H1 (cell line): ENCODE measurements at places on chromosomes 3 and 15.

DNA sequence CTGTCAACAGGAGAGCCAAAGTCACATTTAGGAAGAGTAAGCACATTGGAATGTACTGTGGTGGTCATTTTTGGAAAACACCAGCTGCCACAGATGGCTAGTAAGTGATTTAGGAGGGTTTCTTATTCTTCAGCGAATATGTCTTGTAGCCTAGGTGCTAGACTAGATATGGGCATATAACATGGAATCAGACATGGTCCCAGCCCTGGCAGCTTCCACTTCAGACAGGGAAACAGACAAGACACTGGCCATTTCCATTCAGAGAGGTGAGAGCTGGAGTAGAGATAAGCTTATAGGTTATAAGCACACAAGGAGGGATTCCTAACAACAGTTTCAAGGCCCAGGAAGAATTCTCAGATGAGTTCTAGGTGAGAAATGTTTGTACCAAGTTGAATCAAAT, 28.2 kb upstream of the BFSP2 start:
- H3K27ac ChIP-seq = no peak overlapping the region
- H3K4me3 ChIP-seq = no peak overlapping the region
- H3K27me3 ChIP-seq = no peaks in the 10 kb centered on the region
- H3K36me3 ChIP-seq = no peaks in the 10 kb centered on the region

DNA sequence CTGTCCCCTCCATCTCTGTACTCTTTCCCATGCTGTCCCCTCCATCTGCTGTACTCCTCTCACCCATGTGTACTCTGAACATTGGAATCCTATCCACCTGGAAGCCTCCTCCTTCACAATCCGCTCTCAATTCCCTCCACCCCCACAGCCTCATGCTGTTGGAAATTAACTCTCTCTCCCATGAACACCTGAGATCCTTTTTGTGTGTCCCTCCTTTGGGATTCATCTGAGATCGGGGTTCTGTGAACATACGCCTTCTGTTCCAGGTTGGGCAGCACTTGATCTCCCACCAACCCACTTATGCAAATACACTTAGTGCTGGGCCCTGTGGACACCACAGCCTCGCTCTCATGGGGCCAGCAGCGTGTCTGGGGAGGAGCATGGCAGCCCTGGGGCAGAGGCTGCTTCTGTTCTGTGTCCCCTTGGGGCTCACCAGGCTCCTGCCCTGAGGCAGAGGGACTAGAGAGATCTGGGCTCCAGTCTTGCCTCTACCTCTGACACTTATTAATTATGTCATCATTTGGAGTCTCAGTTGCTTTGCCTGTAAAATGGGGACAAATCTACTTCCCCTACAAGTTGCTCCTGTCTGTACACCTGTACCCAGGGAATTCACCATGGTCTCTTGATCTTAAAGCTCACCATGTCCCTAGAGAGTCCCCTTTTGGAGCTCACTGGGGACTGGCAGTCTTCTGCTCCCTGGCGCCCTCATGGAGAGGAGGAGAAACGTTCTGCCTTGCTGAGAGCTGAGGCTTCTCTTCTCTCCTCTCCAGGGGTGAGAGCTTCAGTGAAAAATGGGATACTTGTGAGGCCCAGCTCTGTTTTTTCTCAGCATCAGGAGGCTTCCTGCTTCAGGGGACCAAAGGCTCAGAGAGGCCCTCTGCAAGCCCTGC, 42.7 kb downstream of the ITGA11 start:
- no peak overlapping the region for H3K27ac ChIP-seq
- no peaks in the 10 kb centered on the region for H3K27me3 ChIP-seq
- H3K4me3 ChIP-seq = no peak overlapping the region
- peak; percentile 42 for DNase-seq
- H3K36me3 ChIP-seq = no peaks in the 10 kb centered on the region

- no peaks in the 10 kb centered on the region for H3K4me1 ChIP-seq
- no peak for DNase-seq
- H3K27me3 ChIP-seq = no peaks in the 10 kb centered on the region
- H3K36me3 ChIP-seq = no peaks in the 10 kb centered on the region
- H3K4me3 ChIP-seq = no peak overlapping the region
- H3K27ac ChIP-seq = no peak overlapping the region
Measured at GRCh38 chr3:95629802-95630201, 1184.6 kb upstream of the EPHA6 start.

DNA sequence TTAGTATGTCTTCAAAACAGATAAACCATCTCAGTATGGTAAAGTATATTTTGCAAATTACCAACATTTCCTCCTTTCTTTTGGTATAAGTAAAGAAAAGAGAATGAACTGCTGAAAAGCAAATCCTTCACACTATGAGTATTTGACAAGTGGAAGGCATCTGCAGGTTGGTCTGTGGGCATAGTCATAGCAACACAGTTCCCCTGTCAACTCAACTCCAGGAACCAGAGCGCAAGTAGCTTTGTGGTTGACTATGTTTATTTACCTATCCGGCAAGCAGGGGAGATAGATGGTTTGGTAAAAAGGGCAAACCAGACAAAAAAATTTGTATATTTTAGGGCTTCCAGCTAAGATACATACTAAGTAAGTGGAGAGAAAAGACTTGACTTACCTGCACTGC, 88.3 kb upstream of the PPIB start:
- H3K36me3 ChIP-seq = no peaks in the 10 kb centered on the region
- no peak for DNase-seq
- no peaks in the 10 kb centered on the region for H3K27me3 ChIP-seq
- H3K4me1 ChIP-seq = no peaks in the 10 kb centered on the region
- H3K4me3 ChIP-seq = no peak overlapping the region
- no peak overlapping the region for H3K27ac ChIP-seq

- H3K4me3 ChIP-seq = no peak overlapping the region
- H3K27me3 ChIP-seq = no peaks in the 10 kb centered on the region
- peaks cover 37% of the 10 kb centered on the region for H3K36me3 ChIP-seq
- no peak overlapping the region for H3K27ac ChIP-seq
- DNase-seq = no peak
Measured at GRCh38 chr3:9837701-9838582, 5.9 kb downstream of the RPUSD3 start.

GRCh38 chr3:66997560-66998112, 471 bp upstream of the KBTBD8 start:
- H3K27me3 ChIP-seq = no peaks in the 10 kb centered on the region
- H3K4me3 ChIP-seq = peak overlapping the region; percentile 27; the same call in 1 of the 2 replicates
- no peak overlapping the region for H3K27ac ChIP-seq
- no peaks in the 10 kb centered on the region for H3K4me1 ChIP-seq
- DNase-seq = no peak

DNA sequence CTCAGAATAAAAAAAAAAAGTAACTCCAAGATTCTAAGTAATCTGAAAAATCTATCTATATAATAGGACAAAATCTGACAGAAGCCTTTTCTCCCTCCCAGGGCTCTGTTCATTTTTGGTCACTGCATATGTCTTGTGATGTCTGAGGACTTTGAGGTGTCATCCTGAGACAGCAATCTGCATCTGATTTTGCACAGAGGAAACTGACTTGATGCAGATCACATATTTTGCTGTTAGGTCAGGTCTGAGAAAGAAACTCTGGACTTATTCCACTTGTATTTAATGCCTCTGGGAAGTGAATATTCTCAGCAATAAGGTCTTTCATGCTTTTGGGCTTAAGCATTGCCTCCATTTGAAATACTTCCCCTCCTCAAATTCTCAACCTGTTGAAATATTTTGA, 295.2 kb upstream of the THBS1 start:
- no peaks in the 10 kb centered on the region for H3K4me1 ChIP-seq
- no peak overlapping the region for H3K4me3 ChIP-seq
- no peaks in the 10 kb centered on the region for H3K27me3 ChIP-seq
- no peaks in the 10 kb centered on the region for H3K36me3 ChIP-seq
